Fibroblast of skin of right biceps (primary cell): ENCODE measurements at places on chromosomes 13 and 19.
A peak's percentile ranks its signal among the peaks of the same experiment; 100 is the strongest.

DNA sequence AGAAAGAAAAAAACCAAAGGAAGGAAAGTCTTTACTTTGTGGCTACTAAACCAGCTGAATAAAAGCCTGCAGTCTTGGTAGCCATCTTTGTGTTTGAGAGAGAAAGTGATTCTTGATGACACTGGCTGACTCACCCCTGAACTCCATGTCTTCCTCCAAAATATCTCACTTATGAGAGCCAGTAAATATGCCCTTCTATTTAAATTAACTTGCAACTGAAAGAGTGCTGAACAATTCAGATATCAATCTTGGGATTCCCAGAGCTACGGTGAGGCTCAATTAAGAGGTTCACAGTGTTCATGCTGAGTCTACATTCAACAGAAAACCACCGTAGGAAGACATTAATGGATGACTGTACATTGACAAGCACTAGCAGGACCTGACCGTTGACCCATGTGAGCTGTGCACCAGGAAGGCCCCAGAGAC lies 57.9 kb downstream of the KCTD12 start:
- peak; percentile 41 for DNase-seq

GRCh38 chr19:38713227-38713649 lies 31.0 kb downstream of the CAPN12 start:
- no peak for DNase-seq

DNA sequence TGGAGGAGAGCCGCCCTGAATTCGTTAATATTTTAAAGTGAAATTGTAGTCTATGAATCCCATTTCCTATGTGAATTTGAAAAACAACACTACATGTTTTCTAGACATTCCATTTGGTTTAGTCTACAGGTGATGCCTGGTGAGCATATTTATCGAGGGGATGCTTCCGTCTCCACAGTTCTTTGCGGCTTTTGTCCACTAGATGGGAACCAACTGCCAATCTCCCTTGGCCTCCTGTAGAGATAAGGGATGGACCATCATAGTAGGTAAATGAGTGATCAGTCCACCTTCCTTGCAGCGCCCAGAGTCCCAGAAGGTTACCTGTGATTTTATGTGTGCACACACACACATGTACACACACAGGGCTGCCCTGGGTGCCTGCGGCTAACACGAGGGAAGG lies 289.8 kb upstream of the SOX21 start:
- DNase-seq = no peak

- peak; percentile 76 for DNase-seq
These were observed 16.9 kb upstream of the BTBD2 start for GRCh38 chr19:2032296-2032941.

DNA sequence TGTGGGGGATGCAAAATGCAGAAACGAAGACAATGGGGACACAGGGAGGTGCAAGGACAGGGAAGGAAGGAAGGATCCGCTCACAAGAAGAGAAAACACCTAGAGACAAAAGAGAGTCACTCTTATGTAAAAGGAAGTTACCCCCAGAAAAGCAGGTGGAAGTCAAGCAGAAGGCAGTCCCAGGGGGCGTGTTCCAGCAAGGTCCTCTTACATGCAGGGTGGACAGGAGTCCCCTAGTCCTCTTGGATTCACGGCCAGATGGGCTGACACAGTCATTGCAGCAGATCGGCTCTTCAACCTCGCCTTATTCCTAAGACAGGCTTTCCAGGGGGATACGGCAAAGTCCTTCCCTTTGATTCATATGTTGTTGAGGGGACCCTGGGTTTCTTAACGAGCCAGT lies 83.9 kb upstream of the SPATA13 start:
- DNase-seq = no peak

DNA sequence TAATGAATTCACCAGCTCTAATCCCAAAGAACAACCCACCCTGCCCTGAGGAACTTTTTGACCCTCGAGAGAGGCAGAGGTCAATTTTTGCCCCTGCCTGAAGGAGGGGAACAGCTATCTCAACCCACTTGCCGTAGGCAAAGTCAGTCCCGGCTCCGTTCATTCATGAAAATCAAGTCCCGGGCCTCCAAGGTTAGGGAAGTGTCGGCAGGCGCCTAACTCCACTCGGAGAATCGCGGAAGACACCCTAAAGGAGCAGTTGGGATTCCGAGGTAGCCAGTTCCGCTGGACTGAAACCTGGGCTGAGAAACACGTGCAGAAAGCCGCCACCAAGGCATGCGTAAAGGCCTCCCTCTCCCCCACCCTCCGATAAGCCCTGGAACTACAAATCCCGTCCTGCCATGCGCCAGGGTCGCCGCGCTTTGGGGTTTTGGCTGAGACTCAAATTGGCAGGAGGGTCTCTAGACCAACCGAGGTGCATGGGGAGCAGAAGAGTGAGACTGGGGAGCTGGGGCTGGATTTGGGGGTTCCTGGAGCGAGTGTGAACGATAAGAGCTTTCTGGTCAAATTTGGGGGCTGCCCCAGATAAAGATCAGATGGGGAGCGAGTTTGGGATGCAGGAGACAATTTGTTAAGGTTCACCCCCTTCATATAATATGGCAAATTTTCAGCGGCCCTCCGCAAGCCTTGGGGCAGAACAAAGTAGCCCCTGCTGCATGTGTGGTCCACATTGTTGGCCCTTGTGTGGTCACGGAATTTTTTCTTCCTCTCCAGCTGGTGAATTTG lies at the start of gene TNPO2:
TNPO2 (minus strand) TSS at position 292 of the 786 bp plus-strand sequence. CDS start 2,955 bp downstream, outside the sequence.
- DNase-seq = peak; percentile 70

GRCh38 chr19:17244618-17245534 lies 843 bp downstream of the NR2F6 start:
- no peak for DNase-seq

DNA sequence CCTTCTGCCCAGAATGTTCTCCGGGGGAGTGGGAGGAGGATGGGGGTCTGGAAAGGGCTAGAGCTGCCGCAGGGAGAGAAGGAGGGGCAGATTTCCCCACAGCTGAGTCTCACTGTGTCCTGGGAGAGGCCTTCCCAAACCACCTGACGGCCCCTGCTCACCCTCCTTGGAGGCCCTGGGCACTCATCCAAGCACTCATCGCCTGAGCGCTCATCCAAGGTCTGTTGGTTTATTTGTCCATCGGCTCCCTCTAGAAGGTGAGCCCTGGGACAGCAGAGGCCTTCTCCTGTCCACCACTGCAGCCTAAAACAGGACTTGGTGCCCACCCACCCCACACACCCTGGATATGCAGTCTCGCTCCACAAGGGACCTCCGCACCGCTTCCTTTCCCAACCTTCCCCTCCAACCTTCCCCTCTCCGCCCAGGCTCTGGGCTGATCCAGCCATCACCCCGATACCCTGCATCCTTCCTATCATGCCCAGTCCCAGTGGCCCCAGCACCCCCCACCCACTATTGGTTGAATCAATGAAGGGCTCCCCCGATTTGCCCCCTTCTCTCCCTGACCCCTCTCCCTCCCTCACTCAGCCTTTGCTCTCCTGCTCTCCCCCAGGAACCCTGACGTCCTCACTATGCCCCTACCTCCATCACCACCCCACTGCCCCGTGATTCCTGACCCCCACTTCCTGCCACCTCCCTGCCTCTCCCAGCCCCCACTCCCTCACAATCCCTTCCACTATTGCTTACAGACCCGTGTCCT lies 1.7 kb downstream of the UBXN6 start:
- DNase-seq = peak; percentile 75

DNA sequence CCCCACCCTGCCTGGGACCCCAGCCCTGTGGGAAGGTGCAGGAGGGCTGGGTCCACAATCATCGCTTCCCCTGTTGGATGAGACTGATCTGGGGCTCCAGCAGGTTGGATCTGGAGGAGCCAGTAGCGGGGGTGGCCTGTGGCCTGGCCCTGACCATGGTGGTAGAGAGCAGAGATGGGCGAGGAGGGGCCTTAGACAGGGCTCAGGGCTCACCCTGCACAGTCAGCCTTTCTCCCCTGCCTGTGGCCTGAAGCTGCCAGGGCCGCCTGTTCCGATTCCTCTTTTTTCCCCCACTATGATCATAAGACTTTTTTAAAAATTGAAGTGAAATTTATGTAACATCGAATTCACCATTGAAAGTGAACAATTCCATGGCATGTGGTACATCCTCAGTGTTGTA lies 18.2 kb downstream of the SIN3B start:
- DNase-seq = no peak

DNA sequence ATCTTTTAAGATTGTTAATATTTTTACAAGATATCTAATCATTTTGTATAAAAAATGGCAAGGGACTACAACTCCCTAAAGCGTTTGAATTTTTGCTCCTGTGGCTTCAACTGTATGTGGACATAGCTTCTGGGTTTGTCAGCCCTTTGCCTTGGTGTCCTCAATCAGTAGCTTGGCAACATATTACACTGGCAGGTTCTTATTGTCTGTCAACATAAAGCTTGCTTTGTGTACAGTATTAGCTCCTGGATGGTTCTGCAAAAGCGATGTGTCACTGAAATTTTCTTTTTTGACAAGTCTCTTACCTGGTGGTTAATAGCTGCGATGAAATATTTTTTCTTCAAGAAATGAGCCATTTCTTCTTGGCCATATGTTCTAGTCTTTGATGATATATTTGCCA lies 190.0 kb downstream of the HS6ST3 start:
- DNase-seq = no peak

DNA sequence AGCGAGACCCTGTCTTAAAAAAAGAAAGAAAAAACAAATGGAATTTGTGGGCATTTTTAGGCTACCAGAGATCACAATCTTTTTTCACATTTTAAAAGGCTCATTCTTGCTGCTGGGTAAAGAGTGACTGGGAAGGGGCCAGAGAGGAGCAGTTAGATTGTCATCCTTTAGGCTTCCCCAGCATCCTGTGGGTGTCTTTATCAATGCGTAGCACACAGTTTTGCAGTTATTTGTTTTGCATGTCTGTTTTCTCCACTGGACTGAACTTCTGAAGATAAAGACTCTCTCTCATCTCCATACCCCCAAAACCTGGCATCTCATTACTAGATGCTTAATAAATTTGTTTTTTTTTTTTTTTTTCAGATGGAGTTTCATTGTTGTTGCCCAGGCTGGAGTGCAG lies 2.1 kb upstream of the UTP14C start:
- no peak for DNase-seq

- DNase-seq = no peak
These were observed 16.1 kb upstream of the TTYH1 start for GRCh38 chr19:54399189-54399588.

- DNase-seq = peak; percentile 43
These were observed 192.6 kb downstream of the DLEU7 start for GRCh38 chr13:50650592-50651504.

DNA sequence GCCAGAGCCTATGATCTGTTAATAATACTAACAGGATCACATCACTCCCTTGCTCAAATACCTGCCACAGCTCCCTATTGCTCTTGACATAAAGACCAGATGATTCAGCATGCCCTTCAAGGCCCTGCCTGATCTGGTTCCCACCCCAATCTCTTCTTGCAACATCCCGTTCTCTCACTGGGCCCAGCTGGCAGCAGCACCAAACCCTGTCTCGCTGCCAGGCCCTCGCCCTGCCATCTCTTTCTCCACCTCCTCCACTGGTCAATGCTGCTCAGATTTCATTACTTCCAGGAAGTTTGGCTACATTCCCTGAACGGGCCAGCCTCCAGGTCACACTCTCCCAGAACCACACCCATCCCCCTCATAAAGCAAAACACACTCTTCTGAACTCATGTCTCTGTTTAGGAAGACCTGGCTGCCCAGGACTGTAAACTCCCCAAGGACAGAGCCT lies 8.6 kb upstream of the BCAT2 start:
- peak; percentile 27 for DNase-seq

- peak; percentile 45 for DNase-seq
These were observed 53.8 kb downstream of the EPS15L1 start for GRCh38 chr19:16417660-16418596.

DNA sequence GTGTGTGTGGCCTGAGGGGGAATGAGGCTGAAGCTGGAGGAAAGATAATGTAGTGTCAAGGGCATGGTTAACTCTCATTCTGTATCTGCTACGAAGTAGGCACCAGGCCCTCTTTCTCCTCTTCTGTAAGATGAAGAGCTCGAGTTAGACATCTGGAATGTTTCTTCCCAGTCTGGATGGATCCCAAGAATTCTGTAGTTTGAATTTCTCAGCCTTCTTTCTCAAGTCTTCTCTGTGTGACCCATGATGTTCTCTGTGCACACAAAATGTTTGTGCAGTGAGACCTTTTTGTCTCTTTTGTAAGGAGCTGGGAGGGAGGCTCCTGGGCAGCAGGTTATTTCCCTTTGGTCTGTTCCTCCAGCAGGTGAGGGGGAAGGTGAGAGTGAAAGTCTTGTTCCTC lies 13.7 kb downstream of the FGF9 start:
- no peak for DNase-seq

- no peak for DNase-seq
These were observed 24.7 kb downstream of the OLFM2 start for GRCh38 chr19:9911524-9912185.

- peak; percentile 34 for DNase-seq
These were observed 5.3 kb downstream of the SLC27A1 start for GRCh38 chr19:17475541-17476115.

DNA sequence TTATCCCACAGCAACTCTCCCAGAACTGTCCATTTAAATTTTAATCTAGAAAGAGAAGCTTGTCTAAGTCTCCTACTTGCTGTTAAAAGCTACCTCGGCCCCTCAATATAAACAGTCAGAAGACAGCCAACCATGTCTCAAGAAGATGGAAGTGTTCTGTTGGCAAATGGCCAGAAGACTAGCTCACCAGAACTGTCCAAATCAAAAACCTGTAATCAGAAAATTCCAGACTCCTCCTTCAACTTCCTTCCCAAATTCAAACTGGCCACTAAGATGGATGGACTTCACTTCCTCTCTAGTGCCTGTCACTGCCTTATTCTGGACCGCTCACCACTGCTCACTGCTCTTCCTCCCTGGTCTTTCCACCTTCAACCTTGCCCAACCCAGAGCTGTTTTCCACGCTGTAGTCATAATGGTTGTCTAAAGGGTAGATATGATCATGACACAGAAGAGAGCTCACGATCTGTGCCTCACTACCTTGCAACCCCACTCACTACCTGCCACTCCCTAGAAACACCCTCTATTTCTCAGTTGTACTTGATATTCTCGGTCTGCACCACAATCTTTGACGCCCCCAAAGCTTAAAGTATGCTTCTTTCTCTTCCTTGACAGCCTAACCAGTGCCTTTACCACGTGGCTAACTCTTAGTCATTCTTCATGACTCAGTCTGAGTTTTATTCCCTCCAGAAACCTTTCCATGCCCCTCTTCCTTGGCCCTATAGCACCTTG lies 9.2 kb downstream of the FGF14 start:
- DNase-seq = no peak

GRCh38 chr19:33432446-33433170 lies 59.1 kb downstream of the CEBPG start:
- DNase-seq = no peak

DNA sequence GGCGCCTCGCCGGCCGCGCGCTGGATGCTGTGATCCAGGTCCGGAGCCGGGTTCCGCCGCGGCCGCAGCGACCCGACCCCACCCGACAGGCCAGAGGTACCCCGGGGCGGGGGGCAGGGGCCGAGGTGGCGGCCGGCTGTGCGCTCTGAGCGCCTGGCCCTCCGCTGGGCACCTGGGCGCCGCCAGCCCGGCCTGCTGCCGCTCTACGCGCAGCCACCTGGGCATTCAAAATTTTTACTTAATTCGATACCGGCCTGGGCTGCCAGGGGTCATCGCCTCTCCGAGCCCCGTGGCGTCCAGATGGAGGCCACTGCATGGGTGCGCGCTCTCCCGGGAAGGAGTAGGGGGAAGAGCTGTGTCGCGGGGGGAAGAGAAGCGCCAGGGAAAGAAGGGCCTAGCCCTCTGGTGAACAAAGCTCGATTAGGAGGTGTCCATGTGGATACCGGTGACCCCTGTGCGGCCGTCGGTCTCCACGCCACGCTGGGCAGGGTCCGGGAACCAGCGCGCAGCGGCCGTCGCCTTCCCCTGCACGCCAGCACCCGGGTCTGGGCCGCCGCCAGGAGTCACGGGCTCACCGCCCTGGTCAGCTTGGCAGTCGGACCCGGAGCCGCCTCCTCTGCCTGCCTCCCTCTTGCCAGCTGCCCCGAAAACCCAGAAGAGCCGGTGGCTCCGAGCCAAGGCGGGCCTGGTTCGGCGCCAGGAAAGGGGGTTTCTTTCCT lies 666 bp downstream of the BIVM start:
- DNase-seq = no peak
